Amygdala (tissue), 56 donors: ENCODE measurements at places on chromosomes 6 and 20.
A peak's percentile ranks its signal among the peaks of the same experiment; 100 is the strongest.

DNA sequence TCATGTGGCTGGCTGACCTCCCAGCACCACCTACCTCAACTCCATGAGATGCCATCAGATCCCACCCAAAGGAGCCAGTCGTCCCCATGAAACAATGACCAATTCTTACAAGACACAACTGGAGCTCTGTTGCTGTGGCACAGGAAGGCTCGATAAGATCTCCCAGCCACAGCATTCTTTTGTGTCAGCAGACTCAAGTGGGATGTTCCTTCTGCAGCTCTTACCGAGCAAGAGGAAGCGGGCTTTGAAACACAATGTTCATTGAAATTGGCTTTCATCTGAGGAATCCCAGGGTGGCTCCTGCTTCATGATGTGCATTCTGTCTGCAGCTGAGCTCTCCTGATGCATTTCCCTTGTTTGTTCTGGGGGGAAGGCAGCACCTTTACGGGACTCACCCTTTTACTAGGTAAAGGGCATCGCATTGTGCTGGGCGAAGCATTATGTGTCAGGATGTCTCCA lies 222.0 kb upstream of the SGK1 start:
- DNase-seq: no peak

GRCh38 chr20:52805296-52805571 lies 166.9 kb upstream of the TSHZ2 start:
- no peak for DNase-seq

- no peak for DNase-seq
Measured at GRCh38 chr6:169912266-169913095, 161.1 kb downstream of the ERMARD start.

- DNase-seq: no peak
Measured at GRCh38 chr6:160106701-160107100, 14.9 kb upstream of the SLC22A1 start.

- DNase-seq: no peak
Measured at GRCh38 chr6:157551041-157551832, 170.2 kb downstream of the ZDHHC14 start.

DNA sequence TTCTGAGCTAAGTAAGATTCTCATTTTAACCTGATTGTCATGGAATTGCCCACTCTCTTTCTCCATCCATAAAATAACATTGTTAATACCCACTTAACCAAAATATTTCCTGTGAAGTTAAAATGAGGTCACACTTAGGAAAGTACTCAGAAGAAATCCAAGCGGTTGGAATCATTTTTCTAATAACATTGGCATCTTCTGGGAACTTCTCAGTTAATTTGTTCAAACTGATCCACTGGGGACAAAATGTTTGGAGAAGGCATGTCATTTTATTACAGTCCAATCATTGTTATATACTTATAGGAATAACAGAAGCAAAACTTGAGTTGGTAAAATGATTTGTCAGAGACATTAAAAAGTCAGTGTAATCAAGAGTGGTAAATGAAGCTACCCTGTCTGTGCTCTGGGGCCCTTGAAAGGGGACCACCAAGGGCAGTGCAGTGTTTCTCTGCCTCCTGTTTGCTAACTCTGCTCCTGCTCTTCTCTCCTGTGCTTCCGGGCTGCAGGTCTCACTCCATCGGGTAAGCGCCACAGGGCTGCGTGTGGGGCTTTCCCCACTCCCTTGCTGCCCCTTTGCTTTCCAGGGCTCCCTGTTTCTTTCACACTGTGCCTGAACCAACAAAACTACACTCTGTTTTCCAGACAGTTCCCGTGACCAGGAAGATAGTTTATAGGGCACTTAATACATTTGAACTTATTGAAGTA lies 50.1 kb downstream of the HDDC2 start:
- DNase-seq: no peak

DNA sequence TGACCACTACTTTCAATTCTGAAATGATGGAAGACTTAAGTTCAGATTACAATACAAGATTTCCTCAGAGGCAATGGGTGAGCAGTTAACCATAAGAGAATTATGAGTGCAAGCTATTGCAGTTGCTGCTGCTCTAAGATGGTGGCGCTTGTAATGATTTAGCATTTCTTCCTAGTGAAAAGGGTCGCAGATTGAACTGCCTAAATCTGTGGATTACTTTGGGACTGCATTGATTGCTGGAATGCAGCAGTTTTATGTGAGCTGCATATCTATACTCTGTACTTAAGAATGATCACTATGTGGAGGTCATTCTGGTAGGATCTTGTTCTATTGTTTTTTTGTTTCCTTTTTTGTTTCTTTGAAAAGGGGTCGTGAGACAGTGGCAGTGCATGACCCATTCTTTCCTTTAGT lies 5.3 kb downstream of the SCAF8 start:
- DNase-seq: no peak

- no peak for DNase-seq
Measured at GRCh38 chr20:37479925-37480691, 40.9 kb upstream of the NNAT start.

GRCh38 chr20:3795511-3796468 lies at the start of gene CDC25B:
CDC25B (plus strand) TSS chr20:3796310; CDS start chr20:3796532, 222 bp downstream.
- peak; percentile 88 for DNase-seq

- DNase-seq: no peak
Measured at GRCh38 chr6:4426968-4427367, 291.6 kb upstream of the ECI2 start.

GRCh38 chr6:11025921-11026635 lies 18.0 kb downstream of the ELOVL2 start:
- no peak for DNase-seq

GRCh38 chr20:62739067-62739466 lies 30.4 kb downstream of the NTSR1 start:
- DNase-seq: no peak

- DNase-seq: no peak
Measured at GRCh38 chr20:43917380-43917779, 2.7 kb downstream of the TOX2 start.

- DNase-seq: no peak
Measured at GRCh38 chr6:38212579-38212978, 393.1 kb downstream of the ZFAND3 start.

- DNase-seq: no peak
Measured at GRCh38 chr6:92538275-92538674, 881.1 kb downstream of the EPHA7 start.

GRCh38 chr6:163786995-163787671 lies 372.6 kb downstream of the QKI start:
- DNase-seq: no peak

GRCh38 chr20:49602345-49603208 lies 34.6 kb upstream of the PTGIS start:
- DNase-seq: no peak

- no peak for DNase-seq
Measured at GRCh38 chr6:131600716-131601115, 27.3 kb downstream of the MED23 start.

- no peak for DNase-seq
Measured at GRCh38 chr6:4074478-4075235, 4.3 kb downstream of the FAM217A start.

DNA sequence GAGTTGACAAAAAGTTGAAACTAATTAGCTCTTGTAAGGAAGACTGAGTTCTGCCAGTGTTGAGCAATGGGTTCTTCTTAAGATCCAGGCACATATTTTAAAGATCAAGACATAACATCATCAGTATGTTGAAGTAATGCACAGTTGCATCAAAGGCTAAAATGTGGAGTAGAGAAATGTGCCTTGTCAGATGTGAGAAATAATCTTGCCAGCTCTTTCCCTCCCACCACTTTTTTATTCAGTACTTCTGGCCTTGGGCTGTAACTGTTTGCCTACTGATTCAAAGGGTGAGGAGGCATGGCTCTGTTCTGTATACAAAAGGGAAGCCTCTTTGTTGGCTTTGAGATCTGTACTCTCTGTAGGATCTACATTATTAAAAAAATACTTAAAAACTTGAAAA lies 13.1 kb downstream of the PKIB start:
- DNase-seq: no peak

DNA sequence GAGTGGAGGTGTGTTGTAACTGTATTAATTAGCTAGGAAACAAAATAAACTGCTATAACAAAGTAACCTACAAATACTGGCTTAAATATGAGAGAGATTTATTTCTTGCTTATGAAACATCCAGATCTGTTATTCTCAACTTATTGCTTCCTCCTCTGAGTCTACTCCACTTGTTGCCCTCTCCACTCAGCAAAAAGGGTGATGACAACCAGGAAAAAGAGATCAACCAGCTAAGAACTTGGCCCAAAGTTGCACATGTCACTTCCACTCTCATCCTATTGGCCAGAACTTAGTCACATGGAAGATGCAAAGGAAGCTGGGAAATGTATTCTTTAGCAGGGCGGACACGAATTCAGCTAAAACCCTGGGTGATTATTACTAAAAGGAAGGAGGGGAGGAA lies 5.2 kb upstream of the TP53RK start:
- no peak for DNase-seq

DNA sequence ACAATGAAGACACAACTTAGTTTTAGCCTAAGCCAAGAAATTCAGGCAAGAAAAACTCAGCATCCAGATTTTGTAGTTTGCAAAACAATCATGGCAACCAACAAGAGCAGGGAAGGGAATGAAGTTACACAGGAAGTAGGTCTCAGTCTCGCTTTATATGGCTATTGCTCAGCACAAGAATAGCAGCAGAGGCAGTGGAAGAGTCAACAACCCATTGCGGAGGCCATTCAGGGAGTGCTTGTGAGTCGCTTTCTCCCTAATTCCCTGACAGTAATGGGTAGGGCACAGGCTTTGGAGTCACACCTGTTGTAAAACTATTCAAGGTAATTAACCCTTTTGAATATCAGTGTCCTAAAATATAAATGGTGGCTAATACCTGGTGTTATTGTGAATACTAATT lies 238.5 kb downstream of the HDGFL1 start:
- no peak for DNase-seq

DNA sequence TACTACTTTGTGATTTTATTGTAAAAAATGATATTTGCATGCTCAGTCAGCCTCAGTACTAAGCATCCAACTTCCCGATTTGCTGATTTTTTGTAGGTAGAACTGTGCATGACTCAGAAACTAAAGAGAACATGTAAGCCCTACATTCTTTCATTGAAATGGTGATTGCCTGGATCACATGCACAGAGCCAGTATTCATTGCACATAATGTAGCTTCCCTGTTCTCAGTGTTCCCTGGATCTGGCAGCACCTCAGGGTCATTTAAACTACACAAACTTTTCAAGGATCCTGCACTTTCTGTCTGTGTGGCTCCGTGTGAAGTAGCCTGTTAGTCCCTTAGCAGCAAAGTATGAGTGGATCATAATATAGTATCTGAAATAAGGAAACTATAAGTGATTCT lies 422.9 kb upstream of the AGPAT4 start:
- no peak for DNase-seq

GRCh38 chr6:135481783-135482369 lies 15.7 kb downstream of the AHI1 start:
- DNase-seq: no peak

DNA sequence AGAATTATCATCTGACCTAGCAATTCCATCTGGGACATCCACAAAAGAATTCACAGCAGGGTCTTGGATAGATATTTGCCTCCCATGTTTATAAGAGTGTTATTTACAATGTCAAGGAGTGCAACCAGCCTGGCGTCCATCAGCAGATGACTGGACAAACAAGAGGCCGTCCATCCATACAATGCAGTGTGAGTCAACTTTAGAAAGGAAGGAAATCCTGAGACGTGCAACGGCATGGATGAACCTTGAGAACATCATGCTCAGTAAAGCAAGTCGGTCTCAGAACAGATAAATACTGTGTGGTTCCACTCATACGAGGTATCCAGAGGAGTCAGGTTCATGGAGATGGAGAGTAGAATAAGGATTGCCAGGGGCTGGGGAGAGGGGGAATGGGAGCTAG lies 46.4 kb downstream of the FOXF2 start:
- DNase-seq: no peak

GRCh38 chr6:148708707-148709106 lies 38.1 kb upstream of the UST start:
- DNase-seq: no peak

- no peak for DNase-seq
Measured at GRCh38 chr20:3711484-3711941, 887 bp downstream of the SIGLEC1 start.
